ENCODE measurements at places on chromosomes 2 and 18.
A peak's percentile ranks its signal among the peaks of the same experiment; 100 is the strongest.

- no peak for DNase-seq
Measured at GRCh38 chr2:6866275-6866671, 566 bp upstream of the CMPK2 start.

GRCh38 chr2:149451417-149452165, 121.2 kb downstream of the LYPD6 start:
- no peak for DNase-seq

GRCh38 chr2:120711694-120712093, 24.0 kb upstream of the GLI2 start:
- no peak for DNase-seq

DNA sequence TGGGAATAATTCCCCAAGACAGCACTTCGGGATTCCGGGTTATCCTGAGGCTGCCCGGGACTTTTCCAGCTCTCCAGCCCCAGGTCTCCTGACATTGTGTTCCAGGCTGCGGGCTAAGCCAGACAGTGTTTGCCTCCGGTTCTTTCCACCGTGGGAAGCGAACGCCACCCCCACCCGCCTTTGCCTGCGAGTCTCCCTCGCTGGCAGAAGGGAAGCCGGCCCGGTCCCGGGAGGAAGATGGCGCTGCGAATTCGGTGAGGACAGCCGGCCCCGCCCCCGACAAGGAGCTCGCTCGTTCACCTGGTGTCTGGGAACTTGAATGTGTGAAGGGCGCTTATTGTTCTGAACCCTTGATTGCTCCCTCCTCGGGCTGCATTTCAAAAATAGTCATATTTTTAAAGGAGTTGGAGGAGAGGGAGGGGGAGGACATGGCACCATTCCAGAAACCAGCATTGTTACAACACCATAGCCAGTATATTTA, 2.9 kb downstream of the LRATD1 start:
- no peak for DNase-seq

- DNase-seq: no peak
Measured at GRCh38 chr2:86338778-86339295, 1.4 kb upstream of the REEP1 start.

DNA sequence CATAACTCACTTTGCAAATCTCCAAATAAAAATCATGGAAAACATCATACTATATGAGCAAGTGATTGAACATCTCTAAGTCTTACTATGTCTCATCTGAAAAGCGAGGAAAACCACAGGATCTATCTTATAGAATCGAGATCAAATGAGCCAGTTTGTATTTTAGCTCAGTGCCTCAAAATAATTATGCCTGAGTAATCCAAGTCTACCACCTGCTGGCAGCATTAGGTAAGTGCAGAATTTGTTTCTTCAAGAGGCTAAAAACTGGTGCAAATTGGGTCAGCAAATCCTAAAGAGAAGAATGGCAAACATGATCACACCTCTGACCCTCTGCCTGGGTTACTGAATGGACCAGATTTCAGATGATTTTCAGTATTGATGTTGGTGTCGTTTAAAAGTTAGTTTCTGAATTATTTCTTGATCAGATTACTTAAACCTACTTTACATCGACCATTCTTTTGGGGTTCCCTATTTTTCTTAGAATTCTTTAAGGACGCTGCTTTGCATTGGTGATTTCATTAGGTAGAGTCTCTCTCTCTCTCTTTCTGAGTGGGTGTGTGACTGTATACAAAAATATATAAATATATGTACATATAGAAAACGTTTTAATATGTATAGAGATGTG, 12.7 kb upstream of the FHOD3 start:
- DNase-seq: no peak

- no peak for DNase-seq
Measured at GRCh38 chr2:37600735-37601134, 70.7 kb downstream of the CDC42EP3 start.

DNA sequence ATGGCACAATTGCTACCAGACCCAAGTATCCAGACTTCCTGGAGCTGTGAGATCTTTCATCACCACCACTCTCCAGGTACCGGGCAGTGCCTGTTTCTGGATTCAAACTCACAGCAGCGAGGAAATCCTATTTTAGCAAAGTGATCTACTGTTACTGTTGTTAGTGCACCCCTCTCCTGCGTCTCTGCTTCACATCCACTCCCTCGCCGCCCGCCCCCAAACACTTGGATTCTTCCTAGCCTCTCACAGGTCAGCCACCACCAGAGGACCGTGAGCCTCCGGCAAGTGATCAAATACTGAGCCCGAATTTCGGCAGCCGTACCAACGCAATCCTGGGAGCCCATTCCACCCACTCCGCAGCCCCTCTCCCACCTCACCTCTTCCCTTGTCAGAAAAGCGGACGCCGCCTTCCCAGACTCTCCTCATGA, 519 bp downstream of the METTL4 start:
- DNase-seq: peak; percentile 35

GRCh38 chr18:76503649-76504386, 8.8 kb upstream of the ZNF516 start:
- DNase-seq: no peak

DNA sequence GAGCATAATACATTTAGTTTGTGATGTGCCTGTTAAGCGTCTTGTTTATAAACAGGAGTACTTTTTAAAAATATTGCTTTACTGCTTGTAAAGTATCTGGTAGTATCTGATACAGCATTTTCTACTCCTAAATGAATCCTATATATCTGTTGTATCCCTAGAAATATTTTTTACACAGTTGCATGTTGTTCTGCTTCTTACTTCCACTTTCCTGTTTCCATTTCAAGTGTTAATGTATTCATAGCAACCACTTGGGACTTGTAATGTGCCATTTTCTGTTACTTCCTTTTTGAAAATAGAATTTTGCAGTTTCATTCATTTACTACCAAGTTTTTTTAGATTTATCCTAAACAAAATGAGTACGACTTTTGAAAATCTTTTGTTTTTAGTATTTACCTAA, 24.9 kb downstream of the CCNT2 start:
- DNase-seq: no peak

DNA sequence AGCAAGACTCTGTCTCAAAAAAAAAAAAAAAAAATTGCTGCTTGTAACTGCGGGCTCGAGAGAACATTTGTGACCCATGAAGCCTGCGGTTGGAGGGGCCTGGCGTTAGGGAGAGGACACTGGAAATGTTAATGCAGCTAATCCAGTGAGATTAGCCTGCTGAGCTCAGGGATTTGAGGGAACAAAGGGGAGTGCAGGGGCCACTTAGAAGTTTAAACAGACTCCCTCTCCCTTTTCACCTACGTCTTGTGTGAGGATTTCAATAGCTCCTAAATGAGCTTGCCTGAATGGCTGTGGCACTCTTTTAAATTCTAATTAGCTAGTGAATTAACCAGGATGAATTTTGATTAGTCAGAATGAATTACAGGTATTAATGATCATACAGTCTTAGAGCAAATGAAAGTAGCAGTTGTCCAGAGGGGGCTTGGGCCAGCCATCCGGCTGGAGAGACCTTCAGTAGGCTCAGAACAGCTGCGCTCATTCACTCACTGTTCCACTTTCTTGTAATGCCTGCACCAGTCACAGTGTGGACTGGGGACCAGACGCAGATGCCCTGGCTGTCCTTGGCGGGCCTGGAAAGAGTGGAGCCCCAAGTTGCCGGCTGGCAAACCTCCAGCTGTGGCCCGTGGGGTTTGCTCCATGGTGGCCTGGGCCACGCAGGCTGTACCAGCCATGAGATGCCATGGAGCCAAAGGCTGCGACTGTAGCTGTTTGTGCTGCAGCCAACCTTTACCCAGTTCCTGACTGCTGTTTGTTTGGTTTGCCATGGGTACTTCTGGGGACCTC, 20.8 kb downstream of the LDLRAD4 start:
- no peak for DNase-seq

GRCh38 chr2:131426727-131427126, 49.2 kb upstream of the TUBA3D start:
- DNase-seq: no peak

DNA sequence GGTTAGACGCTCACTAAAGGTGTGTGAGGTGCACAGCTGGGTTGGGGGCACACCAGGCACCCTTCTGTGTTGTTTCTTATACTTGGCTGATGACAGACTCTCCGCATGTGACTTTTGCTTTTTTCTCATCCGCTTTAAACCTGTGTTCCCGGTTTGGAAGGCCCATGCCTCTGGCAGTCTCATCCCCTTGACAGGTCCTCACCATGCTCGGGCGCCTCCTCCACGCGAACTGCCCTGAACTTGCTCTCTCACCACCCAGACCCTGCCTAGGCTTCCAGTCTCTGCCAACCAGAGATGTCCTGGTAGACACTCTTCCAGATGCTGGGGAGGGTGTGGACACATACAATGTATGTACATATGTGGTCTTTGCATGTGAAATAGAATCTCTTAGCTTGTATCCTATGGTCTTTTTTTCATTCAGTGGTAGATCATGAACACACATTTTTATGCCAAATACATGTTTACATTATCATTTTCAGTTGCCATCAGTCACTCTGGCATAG, 79.8 kb downstream of the LIMS1 start:
- no peak for DNase-seq

- DNase-seq: no peak
Measured at GRCh38 chr2:1799174-1799573, 54.9 kb upstream of the PXDN start.

DNA sequence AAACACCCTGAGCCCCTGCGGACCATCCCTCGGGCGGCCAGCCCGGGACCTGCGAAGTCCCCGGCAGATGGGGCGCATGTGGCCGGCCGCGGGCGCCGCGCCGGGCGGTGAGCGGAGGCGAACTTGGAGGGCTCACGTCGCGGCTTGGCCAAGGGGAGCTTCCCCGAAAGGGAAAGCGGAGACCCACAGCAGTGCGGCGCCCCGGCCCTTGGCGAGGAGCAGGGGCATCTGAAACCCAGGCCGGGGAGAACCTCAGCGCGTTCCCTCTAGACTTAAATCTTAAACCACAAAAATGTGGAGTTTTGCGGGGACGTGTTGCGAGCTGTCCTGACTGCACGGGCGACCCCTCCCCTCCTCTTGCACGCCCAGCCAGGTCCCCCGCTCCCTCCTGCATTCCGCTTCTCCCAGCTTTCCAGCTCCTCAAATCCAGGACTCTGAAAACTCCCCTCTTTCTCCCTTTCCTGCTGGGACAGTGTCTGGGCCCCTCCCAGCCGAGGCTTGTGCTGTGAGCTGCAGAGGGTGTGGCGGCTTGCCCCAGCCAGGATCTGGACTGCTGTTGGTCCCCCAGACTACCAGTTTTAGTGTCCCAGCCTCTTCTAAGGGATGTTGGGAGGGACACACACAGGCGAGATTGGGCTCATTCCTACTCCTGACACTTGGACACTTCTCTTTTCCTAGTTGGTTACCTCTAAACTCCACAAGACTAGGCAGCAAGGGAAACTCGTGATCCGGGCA, 1.3 kb downstream of the FMNL2 start:
- no peak for DNase-seq

DNA sequence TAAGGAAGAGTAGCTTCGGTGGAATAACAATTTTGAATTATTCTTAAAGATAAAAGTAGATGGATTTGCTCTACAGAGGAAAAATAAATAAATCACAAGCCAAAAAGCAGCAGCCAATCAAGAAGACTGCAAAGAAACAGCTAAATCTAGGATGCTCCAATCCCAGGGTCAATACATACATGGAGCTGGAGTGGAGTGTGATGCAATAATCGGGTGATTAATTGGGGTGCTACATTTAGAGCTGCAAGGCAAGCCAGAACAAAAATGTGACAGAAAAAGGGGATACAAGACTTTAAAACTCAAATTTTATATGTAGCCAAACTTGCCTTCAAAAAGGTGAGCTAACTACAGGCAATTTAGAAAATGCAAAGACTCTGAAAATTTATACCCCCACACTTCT, 215.8 kb downstream of the TCF4 start:
- DNase-seq: no peak

DNA sequence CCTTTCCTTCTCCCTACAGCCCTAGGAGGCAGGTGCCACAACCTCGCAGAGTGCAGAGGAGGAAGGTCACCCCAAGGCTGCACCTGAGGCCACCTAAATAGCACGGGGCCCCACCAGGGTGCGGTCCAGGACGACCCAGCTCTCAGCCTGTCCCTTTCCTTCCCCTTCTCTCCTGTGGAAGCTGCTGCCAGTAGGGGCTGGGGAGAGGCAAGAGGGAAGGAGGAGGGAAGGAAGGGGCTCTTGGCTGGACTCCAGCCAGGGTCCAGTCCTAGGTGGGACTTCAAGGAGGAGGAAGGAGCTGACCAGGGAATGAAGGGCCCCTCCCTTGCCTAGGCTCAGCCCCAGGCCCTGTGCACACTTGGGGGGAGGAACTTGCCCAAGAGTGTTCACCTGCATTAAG, 11.1 kb downstream of the CRACDL start:
- DNase-seq: no peak

- DNase-seq: no peak
Measured at GRCh38 chr18:63070767-63071502, 248.6 kb downstream of the BCL2 start.

DNA sequence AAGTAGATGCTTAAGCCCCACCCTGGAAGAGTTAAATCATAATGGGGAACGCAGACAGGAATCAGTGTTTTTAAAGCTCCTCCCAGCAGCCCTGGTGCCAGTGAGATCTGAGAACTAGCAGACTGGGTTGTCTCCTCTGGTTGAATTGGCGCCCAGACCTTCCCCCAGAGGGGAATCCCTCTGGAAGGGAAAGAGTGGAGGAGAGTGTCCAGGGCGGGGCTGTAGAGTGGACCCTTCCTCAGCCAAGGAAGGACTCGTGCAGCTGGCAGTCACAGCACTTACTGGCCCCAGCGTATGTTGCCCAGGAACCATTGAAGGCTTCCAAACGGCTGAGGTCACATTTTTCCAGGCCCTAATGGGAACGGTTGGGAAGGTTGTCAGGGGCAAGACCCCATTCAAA, 62.5 kb downstream of the TGOLN2 start:
- no peak for DNase-seq

DNA sequence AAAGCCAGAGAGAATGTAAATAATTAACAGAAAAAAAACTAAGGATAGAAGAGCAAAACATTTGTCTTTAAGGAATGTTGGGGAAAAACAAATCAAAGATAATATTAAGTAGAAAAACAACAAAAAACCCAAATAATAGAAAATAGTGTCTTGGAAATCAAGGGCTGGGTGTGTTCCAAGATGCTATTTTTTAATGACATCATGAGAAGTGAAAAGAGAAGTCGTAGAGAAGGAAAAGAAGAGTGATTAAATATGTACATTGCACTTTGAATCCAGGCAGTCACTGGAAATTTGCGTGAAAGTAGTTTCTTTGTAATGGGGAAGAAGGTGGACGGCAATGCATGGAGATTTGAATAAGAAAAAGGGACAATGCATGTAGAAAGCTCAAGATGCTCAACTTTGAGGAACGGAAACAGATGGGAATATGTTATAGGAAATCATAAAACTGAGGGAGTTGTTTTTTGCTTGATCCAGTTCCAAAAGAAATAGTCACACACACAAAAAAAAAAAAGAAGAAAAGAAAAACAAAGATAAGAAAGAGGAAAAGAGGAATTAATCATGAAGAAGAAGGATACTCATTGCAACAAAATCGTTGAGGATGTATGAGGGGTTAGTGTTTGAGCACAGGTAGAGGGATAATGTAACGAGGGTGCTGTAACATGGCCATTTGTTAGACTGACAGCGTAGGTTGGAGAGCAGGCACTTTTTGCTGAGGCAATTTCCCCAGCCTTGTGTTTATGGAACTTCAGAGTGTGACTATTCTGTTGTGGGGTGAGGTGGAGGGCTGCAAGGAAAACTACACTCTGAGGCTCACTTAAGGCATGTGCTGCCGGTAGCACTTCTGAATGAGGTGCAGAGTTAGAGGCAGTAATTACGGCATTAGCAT, 184.1 kb downstream of the CALCRL start:
- no peak for DNase-seq

- DNase-seq: no peak
Measured at GRCh38 chr2:138708682-138709241, 71.4 kb downstream of the NXPH2 start.

- DNase-seq: no peak
Measured at GRCh38 chr2:98486374-98486981, 41.8 kb downstream of the INPP4A start.

GRCh38 chr2:170393861-170394498, 216.0 kb downstream of the MYO3B start:
- DNase-seq: no peak

Data from AG09319 (cell line).